ENCODE measurements at places on chromosomes 4 and X.

DNA sequence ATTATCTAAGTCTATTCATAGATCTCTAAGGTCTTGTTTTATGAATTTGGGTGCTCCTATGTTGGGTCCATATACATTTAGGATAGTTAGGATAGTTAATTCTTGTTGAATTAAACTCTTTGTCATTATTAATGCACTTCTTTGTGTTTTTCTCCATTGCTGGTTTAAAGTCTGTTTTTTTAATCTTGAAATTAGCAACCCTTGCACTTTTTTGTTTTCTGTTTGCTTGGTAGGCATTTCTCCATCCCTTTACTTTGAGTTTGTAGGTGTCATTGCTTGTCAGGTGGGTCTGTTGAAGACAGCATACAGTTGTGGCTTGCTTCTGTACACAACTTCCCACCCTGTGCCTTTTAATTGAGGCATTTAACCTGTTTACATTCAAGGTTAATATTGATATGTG, 434.8 kb downstream of the OPHN1 start:
- no peak for DNase-seq

GRCh38 chrX:94041881-94042280, 367.9 kb downstream of the FAM133A start:
- no peak for DNase-seq

DNA sequence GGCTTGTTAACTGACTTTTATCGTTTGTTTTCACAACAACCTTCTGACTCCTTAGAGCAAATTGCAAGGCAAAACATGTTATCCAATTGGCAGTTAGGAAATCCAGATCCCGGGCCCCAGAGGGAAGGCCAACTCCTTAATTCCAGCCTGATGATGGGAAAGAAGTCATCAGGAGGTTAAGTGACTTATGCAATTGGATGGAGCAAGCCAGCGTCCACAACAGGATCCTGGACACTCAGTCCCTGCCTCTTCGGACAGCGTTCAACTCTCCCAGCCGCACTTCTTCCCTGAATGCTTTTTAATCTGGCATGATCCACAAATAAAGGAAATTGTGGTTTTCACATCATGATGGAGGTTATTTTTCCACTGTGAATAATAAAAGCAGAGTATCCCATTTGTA, 310.1 kb downstream of the RAB28 start:
- DNase-seq = no peak

GRCh38 chr4:336893-337142, 796 bp upstream of the ZNF141 start:
- no peak for DNase-seq

GRCh38 chr4:11415409-11416070, 13.2 kb downstream of the HS3ST1 start:
- DNase-seq = no peak

DNA sequence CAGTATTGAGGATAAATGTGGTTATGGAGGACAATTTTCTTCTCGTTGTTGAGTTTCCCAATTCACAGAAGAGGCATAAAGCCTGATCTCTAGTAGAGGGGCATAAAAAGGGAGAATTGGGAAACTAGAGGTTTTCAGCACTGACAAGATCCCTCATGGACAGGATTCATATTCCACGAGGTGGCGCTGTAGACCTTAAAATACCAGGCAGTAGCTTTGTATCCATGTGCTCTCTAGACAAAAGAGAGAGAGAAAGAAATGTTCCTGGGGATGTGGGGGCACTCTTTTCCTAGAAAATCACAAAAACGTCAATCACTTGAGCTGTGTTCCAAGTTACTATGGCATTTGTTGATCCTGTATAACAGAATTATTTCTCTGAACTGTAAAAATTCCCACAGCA, 128.3 kb downstream of the MAGEE1 start:
- peak; percentile 12 for DNase-seq

- DNase-seq = peak; percentile 18
These were observed 4.6 kb upstream of the RS1 start for GRCh38 chrX:18676470-18676869.

DNA sequence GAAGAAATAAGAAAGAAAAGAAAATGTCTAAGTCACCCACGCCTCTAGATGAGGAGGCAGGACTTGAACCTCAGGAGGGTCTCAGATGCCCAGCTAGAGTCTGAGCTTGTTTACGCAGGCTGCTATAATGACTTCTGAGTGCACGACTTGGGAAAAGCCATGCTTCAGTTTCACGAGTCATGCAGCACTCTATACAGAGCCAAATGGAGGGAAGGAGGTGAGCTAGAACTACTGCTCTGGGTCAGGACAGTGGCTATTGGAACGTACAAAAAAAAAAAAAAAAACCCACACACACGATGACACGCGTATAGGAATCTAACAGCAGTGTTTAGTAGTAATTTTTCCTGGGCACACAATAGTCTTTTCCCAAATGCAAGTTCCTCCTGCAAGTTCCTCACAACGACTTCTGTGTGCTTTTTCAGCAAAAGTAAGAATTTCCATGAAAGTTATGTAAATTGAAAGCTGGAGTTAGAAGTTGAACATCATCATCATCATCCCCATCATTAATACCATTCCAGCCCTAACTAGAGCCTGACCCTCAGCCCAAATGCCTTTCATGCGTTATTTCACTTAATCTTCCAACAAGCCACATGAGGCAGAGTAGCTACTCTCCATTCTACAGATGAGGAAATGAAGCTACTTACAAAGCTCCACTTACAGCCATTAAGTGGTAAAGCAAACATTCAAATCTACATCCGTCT, 36.6 kb downstream of the IRF2 start:
- no peak for DNase-seq

- DNase-seq = no peak
These were observed 76.1 kb upstream of the IRF2 start for GRCh38 chr4:184550476-184550875.

DNA sequence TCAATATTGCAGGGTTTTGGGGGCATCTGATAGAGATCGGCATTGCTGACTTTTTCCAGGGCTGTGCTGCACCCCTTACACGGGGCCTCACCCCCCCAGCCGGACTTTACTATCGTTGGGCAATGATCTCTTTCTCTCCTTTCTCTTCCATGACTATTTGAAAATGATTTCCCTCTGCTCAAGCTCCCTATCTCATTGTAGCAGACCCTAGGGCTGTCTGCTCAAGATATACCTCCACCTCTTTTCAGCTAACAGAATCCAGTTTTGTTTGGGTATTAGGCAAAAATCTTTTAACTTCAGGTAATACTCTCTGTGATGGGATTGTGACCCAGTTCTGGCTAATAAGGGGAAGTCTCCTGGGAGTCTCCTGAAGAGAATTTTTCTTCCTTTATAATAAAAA, 43.5 kb upstream of the ATP6AP2 start:
- DNase-seq = no peak

GRCh38 chr4:38453253-38453881, 210.6 kb upstream of the KLF3 start:
- DNase-seq = no peak

DNA sequence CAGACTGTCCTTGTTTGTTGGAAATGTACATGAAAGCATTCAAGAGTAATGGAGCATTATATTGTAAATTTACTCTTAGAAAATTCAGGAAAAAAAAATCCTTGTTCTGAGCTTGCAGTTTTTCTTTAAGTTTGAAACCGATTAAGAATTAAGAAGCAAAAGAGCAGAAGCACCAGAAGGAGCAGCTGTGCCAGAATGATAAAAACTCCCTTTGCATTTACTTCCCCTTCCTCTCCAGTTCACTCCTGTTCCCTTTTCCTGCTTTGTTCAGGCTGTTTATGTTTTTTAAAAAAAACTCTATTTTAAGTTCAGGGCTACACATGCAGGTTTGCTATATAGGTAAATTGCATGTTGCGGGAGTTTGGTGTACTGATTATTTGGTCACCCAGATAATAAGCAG, 90.3 kb downstream of the ATOH1 start:
- DNase-seq = no peak

DNA sequence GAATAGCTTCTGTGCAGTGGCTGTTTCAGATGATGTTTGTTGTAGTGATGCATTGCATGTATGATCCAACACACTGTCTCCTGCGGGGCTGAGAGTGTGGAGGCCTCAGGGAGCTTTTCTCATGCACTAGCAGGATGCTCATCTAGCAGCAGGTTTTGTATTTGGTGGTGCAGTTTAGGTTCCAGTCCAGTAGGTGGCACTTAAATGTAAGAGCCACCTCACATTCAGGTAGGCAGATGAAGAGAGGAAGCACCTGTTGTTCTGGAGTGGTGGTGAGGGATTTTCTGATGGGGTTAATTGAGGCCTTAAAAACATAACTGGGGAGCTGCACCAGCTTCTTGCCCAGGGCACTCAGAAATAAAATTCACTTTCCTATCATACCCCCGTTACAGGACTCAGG, 300.9 kb downstream of the SPIN4 start:
- DNase-seq = no peak

GRCh38 chr4:158371158-158371557, 150.5 kb upstream of the RXFP1 start:
- no peak for DNase-seq

- no peak for DNase-seq
These were observed 24.2 kb downstream of the NKX1-1 start for GRCh38 chr4:1381944-1382541.

- peak; percentile 29 for DNase-seq
These were observed 158.8 kb downstream of the ADGRA3 start for GRCh38 chr4:22356987-22357596.

DNA sequence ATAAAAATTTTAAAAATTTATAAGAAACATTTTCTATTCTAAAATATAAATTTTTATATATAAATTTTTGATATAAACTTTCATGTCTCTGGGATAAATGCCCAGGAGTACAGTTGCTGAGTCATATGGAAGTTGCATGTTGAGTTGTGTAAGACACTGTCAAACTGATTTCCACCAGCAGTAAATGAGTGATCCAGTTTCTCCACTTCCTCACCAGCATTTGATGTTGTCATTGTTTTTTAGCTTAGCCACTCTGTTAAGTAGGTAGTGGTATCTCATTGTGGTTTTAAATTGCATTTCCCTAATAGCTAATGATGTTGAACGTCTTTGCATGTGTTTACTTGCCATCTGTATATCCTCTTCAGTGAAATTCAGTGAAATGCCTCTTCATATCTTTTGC, 66.5 kb downstream of the MAMLD1 start:
- DNase-seq = peak; percentile 77

GRCh38 chr4:107034091-107034995, 1.8 kb downstream of the DKK2 start:
- peak; percentile 33 for DNase-seq

GRCh38 chr4:89752932-89753598, 83.9 kb downstream of the SNCA start:
- peak; percentile 74 for DNase-seq

DNA sequence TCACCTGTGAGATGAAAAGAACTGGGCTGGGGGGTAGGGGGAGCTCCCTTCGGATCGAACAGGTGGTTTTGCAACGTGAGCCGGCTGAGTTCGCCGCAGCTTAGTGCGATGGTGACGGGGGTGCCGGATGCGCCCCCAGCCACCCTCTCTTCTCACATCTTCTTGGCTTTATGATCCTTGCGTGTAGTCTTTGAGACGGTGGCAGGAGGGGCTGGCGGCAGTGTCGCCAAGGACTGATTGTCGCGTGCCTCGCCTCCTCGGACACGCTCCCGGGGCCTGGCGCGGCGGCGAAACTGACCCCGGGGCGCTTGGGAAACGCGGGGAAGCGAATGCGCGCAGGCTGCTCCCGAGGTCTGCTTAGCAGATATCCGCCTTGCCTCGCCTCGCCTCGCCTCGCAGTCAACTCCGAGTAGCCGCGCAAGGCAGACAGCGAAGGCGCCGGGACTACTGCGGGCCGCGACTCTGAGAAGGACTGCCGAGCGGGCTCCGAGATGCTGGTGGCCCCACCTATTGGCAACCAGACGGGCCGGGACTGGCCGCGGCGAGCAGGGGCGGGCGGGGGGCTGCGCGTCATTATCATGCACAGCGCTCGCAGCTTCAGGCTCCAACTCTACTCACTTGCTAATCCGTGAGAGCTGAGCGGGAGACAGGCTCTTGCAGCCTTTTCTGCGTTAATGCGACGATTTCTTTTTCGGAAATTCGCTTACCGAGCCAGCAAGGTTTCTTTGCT, 1.5 kb downstream of the GRID2 start:
- peak; percentile 16 for DNase-seq

DNA sequence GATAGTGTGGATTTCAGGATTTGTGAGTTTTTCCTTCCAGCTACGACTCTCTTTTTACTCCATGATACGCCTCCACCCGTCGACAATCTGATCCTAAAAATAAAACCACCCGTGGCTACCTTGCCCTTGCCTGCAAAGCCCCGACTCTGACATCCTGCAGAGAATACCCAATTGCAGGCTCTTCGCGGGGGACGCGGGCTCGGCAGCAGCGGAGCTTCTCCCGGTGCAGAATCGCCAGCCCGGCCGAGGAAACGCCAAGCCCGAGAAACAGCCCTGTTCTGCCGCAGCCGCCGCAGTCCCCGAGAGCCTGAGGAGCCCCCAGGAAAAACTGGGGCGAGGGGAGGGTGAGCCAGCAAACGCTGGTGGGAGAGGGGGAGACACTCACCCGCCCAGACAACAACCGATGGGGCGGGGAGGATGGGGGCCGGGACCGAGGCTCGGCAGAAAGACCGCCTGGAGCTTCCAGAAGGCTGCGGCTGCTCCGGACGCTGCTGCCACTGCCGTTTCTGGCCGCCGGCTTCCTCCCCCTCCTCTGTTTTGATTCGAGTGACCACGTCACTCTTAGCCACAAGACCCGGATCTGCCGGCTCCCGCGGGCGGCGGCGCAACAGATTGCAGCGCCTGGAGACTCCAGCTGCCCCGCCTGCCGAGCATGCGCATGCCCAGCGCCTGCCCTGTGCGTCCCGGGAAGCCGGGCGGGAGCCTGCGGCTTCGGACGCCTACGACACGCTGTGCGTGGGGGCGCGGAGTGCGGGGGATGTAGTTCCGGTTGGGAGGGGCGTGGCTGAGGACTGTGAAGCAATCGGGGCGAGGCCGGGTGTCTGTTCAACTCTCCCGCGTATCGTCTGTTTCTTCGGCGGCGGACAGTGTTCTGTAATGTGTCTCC, at the start of gene SMIM14:
Gene SMIM14, minus strand, starts transcription at position 512 of the 886 bp plus-strand sequence. CDS start 33,720 bp downstream, outside the sequence.
- peak; percentile 96 for DNase-seq

- DNase-seq = no peak
These were observed 62.9 kb upstream of the PGRMC2 start for GRCh38 chr4:128350449-128351045.

DNA sequence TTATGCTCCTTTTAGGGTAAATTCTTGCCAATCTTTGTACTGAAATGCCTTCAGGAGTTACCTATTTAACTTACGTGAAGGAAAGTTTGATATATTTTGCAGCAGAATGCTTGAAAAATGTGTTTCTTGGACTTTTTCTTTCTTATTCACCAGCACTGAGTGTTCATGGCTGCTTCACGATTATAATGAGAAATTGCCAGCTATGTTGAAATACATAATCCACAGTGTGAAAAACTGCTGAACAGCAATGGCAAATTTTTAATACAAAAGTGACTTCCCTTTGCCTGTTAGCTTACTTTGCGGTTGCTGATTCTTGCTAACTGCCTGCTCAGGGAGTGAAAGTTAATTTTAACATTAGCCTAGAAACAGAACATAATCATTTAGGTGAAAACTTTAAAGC, 153.8 kb upstream of the SLC4A4 start:
- no peak for DNase-seq

DNA sequence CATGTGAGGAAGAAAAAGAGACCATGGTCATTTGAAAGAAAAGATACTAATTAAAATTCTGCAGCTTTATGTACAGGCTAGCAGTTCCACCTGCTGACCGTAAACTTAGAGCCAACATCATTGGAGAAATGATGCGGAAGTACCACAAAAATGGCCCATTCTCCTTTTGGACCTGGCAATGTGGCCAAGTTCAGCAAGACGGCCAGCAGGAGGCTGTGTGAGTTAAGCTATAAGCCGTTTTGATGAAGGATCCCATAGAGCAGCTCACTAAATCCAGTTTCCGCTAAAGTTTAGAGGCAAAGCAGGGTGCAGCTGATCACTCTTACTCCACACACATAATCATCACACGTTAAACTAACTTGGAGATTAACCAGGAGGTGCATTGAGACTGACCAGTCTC, 133.8 kb downstream of the LDB2 start:
- DNase-seq = peak; percentile 29

- DNase-seq = peak; percentile 19
These were observed 13.3 kb upstream of the SCD5 start for GRCh38 chr4:82811838-82812341.

Measured in RPMI7951 (cell line).